Heart right ventricle (tissue), 16 donors: ENCODE measurements at places on chromosomes 16 and 17. TPM values are rescaled to one million over a fixed set of nuclear protein-coding genes. Genes with fewer than 3 reads are reported as not detected.

The MYLK3 gene
- 246 TPM for total RNA-seq

The DLG4 gene
- 17.4 TPM for total RNA-seq

- peak overlapping the region; percentile 66 for H3K4me3 ChIP-seq
- H3K27ac ChIP-seq: peak overlapping the region; percentile 100
- peaks cover 62% of the 10 kb centered on the region for H3K4me1 ChIP-seq
- H3K36me3 ChIP-seq: peaks cover 21% of the 10 kb centered on the region
- H3K27me3 ChIP-seq: no peaks in the 10 kb centered on the region
Observed at GRCh38 chr17:1486802-1487695, 5.4 kb downstream of the MYO1C start.

DNA sequence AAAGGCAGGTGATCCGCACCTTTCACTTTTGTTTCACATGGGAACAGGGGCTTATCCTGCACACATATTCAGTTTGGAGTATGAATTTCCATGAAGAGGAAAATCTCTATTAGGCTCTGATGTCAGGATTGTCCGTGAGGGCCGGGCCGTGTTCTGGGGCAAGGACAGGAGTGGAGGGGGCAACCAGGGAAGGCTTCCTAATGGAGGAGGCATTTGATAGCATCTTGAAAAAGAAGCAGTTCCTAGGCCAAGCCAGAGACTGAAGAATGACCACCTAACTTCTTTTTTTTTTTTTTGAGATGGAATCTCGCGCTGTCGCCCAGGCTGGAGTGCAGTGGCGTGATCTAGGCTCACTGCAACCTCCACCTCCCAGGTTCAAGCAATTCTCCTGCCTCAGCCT is 174.2 kb downstream of the SEC14L1 start:
- no peak for DNase-seq
- no peak overlapping the region for H3K27ac ChIP-seq
- H3K36me3 ChIP-seq: no peaks in the 10 kb centered on the region
- H3K27me3 ChIP-seq: no peaks in the 10 kb centered on the region
- no peak overlapping the region for H3K4me3 ChIP-seq

The SLC9A5 gene
- 2.4 TPM for total RNA-seq

DNA sequence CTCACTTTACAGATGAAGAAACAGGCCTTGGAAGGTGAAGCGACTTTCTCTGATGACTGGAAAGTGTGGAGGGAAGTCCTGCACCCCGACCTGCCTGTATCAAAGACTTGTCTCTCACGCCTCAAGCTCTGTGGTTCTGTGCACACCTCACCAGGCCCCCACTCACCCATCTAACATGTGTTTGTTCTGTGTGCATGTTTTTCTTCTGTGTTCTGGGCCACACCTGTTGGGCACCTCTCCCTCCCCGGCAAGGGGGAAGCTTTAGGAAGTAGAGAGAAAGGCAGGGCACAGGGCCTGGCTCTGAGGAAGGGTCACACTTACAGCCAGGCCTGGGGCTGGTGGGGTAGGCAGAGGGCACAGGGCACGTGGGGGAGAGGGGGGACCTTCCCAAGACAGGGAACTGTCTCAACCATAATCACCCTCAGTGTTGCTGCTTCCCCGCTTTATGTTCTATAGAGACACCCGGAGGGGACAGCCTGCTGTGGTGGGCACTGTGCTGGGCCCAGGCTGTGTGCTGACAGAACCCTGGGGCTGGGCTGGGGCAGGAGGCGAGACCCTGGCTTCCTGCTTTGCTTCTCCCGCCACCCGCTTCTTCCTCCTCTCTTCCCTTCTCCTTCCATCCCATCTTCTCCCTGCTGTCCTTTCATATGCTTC is 7.3 kb downstream of the RPRML start:
- H3K4me1 ChIP-seq: no peaks in the 10 kb centered on the region
- no peak overlapping the region for H3K27ac ChIP-seq
- DNase-seq: no peak
- H3K4me3 ChIP-seq: no peak overlapping the region
- H3K27me3 ChIP-seq: no peaks in the 10 kb centered on the region
- H3K36me3 ChIP-seq: no peaks in the 10 kb centered on the region

- H3K36me3 ChIP-seq: no peaks in the 10 kb centered on the region
- no peaks in the 10 kb centered on the region for H3K27me3 ChIP-seq
- H3K27ac ChIP-seq: peak overlapping the region; percentile 96
- DNase-seq: peak; percentile 93
- H3K4me3 ChIP-seq: peak overlapping the region; percentile 14
- peaks cover 39% of the 10 kb centered on the region for H3K4me1 ChIP-seq
Observed at GRCh38 chr16:10828851-10829366, 10.3 kb upstream of the TVP23A start.

DNA sequence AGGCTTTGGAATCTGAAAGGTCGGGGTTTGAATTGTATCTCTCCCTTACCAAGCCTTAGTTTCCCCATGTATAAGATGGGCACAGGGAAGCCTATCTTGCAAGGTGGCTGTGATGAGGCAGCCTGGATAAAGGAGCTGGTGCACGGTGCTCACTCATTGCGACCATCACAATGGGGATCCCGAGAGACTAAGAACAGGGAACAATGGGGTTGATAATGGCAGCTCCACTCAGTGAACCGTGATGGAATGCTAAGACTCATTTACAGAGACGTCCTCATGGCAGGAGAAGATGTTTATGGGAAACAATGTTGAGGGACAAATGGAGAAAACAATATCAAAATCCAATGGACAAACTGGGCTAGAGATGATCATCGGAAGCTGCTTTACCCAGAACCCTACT is 81.8 kb downstream of the SPACA3 start:
- no peaks in the 10 kb centered on the region for H3K36me3 ChIP-seq
- peaks cover 5% of the 10 kb centered on the region for H3K4me1 ChIP-seq
- DNase-seq: no peak
- no peak overlapping the region for H3K27ac ChIP-seq
- no peaks in the 10 kb centered on the region for H3K27me3 ChIP-seq

GRCh38 chr17:79305768-79306423 is 231.3 kb downstream of the ENGASE start:
- peaks cover 33% of the 10 kb centered on the region for H3K4me1 ChIP-seq
- peak overlapping the region; percentile 72 for H3K27ac ChIP-seq
- peak; percentile 26 for DNase-seq
- peaks cover 3% of the 10 kb centered on the region for H3K27me3 ChIP-seq
- H3K36me3 ChIP-seq: no peaks in the 10 kb centered on the region
- H3K4me3 ChIP-seq: no peak overlapping the region

The GNGT2 gene
- 0.56 TPM for total RNA-seq

GRCh38 chr17:73759324-73759723 is 115.1 kb upstream of the SDK2 start:
- H3K27ac ChIP-seq: no peak overlapping the region
- peaks cover 8% of the 10 kb centered on the region for H3K4me1 ChIP-seq
- H3K36me3 ChIP-seq: no peaks in the 10 kb centered on the region
- no peak for DNase-seq

The FBXO47 gene
- total RNA-seq: not detected

- H3K4me1 ChIP-seq: no peaks in the 10 kb centered on the region
- H3K36me3 ChIP-seq: no peaks in the 10 kb centered on the region
- no peak overlapping the region for H3K27ac ChIP-seq
- H3K27me3 ChIP-seq: no peaks in the 10 kb centered on the region
Observed at GRCh38 chr16:85266857-85267256, 154.6 kb upstream of the CIBAR2 start.

- DNase-seq: peak; percentile 27
- H3K27ac ChIP-seq: peak overlapping the region; percentile 57
- H3K4me1 ChIP-seq: peaks cover 21% of the 10 kb centered on the region
- H3K36me3 ChIP-seq: no peaks in the 10 kb centered on the region
Observed at GRCh38 chr16:88063211-88063773, 112.1 kb downstream of the BANP start.

DNA sequence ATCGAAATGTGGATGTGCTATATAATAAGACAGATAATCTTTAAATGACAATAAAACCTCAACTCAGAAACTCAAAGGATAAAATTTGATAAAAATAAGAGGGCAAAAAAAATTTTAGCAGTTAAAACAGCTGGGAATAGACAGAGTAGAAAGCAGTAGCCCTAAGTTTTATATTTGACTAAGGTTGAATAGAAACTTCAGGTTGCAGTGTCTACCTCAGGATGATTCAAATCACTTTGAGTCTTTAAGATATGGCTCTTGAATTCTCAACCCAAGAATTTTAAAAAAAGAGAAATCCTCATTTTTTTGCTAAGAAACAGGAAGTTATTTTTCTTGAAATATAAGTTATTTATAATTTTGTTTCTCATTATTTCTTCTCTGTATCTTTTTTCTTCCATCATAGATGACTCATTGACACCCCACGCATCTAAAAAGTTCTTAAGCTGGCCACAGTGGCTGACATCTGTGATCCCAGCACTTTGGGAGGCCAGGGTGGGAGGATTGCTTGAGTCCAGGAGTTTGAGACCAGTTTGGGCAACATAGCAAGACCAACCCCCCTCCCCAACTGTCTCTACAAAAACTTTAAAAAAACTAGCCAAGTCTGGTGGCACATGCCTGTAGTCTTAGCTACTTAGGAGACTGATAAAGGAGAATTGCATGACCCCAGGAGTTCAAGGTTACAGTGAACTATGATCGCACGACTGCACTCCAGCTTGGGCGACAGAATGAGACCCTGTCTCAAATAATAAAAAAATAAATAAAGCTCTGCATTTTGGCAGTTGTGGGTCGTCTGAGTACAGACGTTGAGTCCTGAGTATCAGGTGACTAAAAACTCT is 23.9 kb downstream of the NFAT5 start:
- no peak overlapping the region for H3K4me3 ChIP-seq
- no peak for DNase-seq
- no peaks in the 10 kb centered on the region for H3K36me3 ChIP-seq
- no peak overlapping the region for H3K27ac ChIP-seq

The MPV17L gene
- total RNA-seq: 9.1 TPM

GRCh38 chr16:23975293-23975692 is 139.5 kb downstream of the PRKCB start:
- no peak for DNase-seq
- no peak overlapping the region for H3K27ac ChIP-seq
- H3K27me3 ChIP-seq: no peaks in the 10 kb centered on the region
- no peaks in the 10 kb centered on the region for H3K4me1 ChIP-seq
- H3K36me3 ChIP-seq: no peaks in the 10 kb centered on the region

GRCh38 chr17:70552982-70553334 is 383.6 kb downstream of the KCNJ2 start:
- no peak for DNase-seq
- H3K27me3 ChIP-seq: no peaks in the 10 kb centered on the region
- no peaks in the 10 kb centered on the region for H3K36me3 ChIP-seq
- peaks cover 4% of the 10 kb centered on the region for H3K4me1 ChIP-seq
- no peak overlapping the region for H3K4me3 ChIP-seq

DNA sequence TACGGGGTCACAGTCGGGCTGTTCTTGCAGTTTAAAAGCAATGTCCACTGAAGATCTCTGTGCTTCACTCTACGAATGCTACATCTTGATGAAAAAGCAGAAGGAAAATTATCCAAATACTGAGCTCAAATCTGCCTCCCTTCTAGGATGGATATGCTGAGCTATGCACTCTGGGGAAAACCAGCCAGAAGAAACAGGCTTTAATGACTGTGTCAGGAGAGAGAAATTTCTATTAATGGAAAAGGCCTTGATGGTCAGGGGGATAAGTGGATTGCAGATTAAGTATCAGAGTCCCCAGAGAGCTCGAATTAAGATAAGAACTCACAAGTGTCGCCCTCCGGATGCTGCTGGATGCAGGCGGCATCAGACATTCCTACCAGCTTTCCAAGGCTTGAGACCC is 39.6 kb upstream of the RCVRN start:
- no peaks in the 10 kb centered on the region for H3K4me1 ChIP-seq
- H3K27me3 ChIP-seq: no peaks in the 10 kb centered on the region
- H3K36me3 ChIP-seq: peaks cover 78% of the 10 kb centered on the region
- no peak overlapping the region for H3K27ac ChIP-seq
- no peak for DNase-seq
- H3K4me3 ChIP-seq: no peak overlapping the region

The SMIM36 gene
- not detected for total RNA-seq

GRCh38 chr17:57604771-57605674 is 140.1 kb downstream of the CCDC182 start:
- peaks cover 27% of the 10 kb centered on the region for H3K4me1 ChIP-seq
- no peaks in the 10 kb centered on the region for H3K36me3 ChIP-seq

DNA sequence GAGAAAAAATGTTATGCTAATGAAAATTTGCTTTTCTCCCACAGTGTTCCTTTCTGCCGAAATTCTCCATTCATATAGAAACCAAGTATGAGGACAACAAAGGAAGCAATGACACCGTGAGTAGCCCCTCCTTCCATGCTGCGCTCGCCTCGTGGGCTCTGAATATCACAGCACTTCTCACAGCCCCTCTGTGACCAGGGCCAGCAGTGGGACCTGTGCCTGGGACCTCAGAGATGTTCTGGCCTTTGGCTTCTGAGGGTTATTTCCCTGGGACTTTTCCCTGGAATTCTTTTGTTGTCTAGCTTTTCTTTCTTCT is 139.6 kb upstream of the NOL11 start:
- H3K4me1 ChIP-seq: no peaks in the 10 kb centered on the region
- H3K27ac ChIP-seq: no peak overlapping the region
- no peak for DNase-seq
- H3K36me3 ChIP-seq: no peaks in the 10 kb centered on the region

DNA sequence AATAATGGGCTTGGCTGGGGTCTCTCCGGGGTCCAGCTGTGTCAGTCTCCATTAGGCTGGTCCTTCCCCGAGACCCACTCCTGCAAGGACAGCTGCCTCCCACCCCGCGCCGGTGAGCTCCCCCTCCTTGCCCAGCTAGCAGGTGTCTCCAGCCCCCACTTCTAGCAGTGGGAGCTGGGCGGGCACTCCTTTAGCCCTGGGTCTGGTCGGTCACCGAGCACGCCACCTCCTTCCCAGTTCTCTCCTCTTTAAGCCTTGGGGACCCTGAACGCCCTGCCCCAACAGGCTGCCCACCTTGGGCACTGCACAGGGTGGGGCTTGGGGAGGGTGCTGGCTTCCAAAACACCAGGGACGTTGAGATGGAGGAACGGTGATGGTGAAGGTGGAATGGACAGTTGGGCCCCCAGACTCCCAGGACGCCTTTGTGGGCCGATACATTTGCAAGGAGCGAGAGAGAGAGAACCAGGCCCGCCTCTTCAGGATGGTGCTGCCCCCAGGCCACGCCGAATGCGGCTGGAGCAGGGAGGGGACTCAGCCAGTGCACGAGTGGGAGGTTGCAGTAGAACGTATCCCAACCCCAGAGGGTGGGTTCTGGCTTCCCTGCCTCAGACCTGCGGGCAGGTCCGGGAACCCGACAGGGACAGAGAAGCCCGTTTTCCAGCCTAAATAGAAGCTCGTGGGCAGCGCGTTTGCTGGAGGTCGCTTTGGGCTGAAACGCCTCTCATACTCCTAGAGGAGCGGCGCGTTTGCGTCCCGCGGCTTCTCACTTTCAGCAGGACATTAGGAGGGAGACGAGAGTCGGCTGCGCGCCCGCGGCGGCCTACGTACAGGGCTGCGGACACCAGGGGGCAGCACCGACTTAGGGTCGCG is 10.7 kb downstream of the TBX2 start:
- peak overlapping the region; percentile 58 for H3K4me3 ChIP-seq
- H3K27ac ChIP-seq: peak overlapping the region; percentile 82
- peaks cover 54% of the 10 kb centered on the region for H3K4me1 ChIP-seq
- peaks cover 84% of the 10 kb centered on the region for H3K27me3 ChIP-seq
